Spleen (tissue), 13 donors: ENCODE measurements at places on chromosomes 2 and 18. TPM values are rescaled to one million over a fixed set of nuclear protein-coding genes. Genes with fewer than 3 reads are reported as not detected.
A peak's percentile ranks its signal among the peaks of the same experiment; 100 is the strongest.

Gene CCDC102B
- total RNA-seq: 14.7 TPM

Gene ATP6V1B1
- total RNA-seq: not detected

Gene RGPD3
- total RNA-seq: 2.5 TPM

Gene DLX1
- not detected for total RNA-seq

Gene ACAA2
- 44.0 TPM for total RNA-seq

Gene DOCK10
- 203 TPM for total RNA-seq

Gene INPP5D
- total RNA-seq: 172 TPM

GRCh38 chr2:181440344-181440743, 16.8 kb upstream of the ITGA4 start:
- DNase-seq: no peak

DNA sequence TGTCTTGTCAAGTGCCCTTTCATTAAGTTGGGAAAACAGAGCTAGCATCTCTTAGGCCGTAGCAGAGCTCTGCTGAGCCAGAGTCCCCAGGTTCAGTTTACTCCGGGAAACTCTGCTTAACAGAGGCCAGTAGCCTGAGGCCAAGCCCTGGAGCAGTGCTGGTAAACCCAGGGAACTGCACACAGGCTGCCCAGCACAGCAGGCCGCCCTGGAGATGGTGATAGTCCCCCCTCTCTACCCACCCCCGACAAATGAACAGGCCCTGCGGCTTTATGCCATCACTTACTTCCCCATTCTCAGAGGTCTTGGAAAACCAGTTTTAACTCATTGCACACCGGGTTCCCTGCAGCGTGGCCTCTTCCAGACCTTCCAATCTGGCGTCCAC, 3.5 kb downstream of the CNNM4 start:
- DNase-seq: peak; percentile 81

- no peak for DNase-seq
Measured at GRCh38 chr18:25189391-25190185, 162.4 kb downstream of the ZNF521 start.

DNA sequence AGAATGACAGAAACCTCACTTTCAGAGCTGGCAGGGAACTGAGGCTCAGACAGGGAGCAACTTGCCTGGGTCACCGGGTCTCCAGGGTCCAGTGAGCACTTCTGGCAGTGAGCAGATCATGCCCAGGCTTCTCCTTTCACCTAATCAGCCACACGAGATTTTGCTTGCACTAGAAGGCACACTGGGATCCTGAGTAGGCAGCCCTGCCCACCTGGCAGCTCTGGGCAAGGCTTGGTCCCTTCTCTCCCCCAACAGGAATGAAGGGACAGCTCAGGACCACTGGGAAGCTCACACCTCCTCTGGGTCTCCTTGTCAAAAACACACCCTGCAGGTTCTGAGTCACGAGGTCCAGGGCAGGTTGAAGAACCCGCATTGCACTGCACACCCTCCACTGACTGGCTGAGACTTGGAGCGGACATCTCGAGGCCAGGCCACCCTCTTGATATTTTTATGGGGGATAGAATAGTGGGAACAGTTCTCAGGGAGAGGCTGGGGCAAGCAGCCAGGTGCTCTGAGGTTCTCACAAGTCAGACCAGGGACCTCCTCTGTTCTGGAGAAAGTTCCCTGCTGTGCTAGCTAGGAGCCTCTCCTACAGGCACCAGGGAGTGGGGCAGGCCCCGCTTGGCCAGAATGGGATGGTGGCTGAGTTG, 5.7 kb downstream of the MAL start:
- no peak for DNase-seq

GRCh38 chr2:109148117-109148746, 19.2 kb downstream of the SH3RF3 start:
- no peak for DNase-seq

- DNase-seq: no peak
Measured at GRCh38 chr18:45007531-45007930, 326.8 kb downstream of the SETBP1 start.

GRCh38 chr2:234375176-234375880, 121.6 kb downstream of the ARL4C start:
- peak; percentile 27 for DNase-seq

DNA sequence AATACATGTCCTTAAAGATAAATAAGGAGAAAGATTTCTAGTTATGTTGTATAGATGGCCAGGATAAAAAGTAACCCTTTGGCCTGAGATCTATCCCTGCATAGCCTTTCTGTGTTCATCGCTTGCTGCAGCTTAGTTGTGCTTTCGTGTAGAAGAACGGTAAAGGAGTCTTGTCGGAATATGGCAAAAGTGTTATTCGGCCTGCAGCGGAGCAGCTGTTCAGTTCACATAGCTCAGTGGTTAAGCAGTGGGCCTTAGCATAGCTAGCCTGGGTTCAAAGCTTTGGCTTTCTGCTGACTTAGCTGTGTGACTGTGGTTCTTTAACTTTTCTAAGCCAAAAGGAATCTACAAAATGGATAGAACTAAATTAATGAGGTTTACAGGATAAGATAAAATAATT, 55.4 kb downstream of the MALT1 start:
- no peak for DNase-seq

- no peak for DNase-seq
Measured at GRCh38 chr18:75923169-75923568, 495.7 kb upstream of the SMIM21 start.

- DNase-seq: no peak
Measured at GRCh38 chr2:33137331-33137730, 190.6 kb downstream of the LTBP1 start.

DNA sequence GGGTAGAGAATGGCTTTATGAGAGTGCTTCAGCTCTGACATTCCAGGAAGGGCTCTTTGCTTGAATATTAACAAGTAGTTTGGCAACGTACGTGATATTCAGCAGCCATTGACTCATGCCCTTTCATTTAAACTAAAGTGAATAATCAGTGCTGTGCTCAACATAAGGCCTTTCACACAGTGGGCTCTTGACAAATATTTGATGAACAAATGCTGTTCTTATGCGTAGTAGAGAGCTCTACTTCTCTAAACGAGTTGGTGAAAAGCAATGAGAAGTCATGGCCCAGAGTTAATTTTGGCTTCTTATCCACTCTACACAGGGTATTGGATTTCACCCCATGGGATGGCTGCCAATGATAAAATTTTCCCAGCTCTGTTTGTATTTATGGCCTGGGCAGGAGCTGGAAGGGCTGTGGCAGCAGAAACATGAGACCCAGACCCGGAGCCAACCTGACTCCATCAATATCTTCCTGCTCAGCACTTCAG, 338.9 kb downstream of the CCDC85A start:
- no peak for DNase-seq

DNA sequence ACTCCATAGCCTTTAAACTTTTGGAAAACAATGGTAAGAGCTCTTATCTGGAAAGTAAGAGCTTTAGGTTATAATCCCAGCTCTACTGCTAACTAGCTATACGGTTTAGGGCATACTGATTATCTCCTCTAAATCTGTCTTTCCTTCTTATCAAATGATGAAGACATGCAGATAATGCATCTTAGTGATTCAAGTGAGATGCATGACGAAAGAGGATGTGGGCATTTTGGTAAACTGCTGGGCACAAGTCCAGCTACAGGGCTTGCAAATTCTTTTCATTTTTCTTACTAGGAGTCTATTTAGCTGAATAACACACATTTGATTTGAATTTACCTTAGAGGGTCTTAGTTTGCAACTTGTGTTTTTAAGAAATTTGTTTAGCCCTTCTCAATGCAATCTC, 1604.8 kb upstream of the ZEB2 start:
- no peak for DNase-seq

- DNase-seq: no peak
Measured at GRCh38 chr2:47008381-47009252, 93.0 kb upstream of the MCFD2 start.

DNA sequence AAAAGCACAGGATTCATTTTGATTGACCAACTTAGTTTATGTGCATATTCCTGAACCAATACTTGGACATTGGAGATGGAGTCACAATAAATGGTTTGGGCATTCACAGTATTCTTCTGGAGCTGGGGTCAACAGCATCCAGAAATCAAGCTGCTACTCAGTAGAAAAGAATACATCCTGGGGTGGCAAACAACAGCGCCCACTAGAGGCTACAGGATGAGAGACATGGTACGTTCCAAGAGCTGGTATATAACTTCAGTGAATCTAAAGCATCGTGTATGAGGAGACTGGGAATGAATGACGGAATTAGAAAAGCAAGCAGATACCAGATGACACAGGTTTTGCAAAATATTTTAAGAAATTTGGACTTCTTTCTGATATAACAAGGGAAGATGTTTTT, 142.9 kb upstream of the FIGN start:
- no peak for DNase-seq

DNA sequence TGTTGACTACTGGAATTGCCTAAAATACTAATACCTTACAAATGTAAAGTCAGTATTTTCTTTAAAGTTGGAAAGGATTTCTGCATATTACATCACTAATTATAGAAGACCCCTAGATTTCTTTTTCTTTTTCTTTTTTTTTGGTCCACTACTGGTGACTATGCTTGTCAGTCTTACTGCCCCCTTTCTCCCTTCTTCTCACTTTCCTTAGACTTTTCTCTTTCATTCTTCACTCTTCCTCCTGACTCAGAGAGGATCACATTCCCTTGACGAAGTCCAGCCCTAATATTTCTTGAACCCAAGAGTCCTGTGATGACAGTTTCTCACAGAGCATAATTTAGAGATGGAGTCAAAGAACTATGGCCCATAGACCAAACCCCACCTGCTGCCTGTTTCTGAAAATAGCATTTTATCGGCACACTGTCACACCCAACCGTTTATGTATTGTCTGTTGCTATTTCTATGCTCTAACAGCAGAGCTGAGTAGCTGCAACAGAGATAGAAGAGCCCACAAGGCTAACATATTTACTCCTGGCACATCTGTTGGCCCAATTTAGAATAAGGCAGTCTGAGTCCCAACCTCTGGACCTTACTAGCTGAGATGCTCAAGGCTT, 40.6 kb upstream of the RIOK3 start:
- DNase-seq: no peak

DNA sequence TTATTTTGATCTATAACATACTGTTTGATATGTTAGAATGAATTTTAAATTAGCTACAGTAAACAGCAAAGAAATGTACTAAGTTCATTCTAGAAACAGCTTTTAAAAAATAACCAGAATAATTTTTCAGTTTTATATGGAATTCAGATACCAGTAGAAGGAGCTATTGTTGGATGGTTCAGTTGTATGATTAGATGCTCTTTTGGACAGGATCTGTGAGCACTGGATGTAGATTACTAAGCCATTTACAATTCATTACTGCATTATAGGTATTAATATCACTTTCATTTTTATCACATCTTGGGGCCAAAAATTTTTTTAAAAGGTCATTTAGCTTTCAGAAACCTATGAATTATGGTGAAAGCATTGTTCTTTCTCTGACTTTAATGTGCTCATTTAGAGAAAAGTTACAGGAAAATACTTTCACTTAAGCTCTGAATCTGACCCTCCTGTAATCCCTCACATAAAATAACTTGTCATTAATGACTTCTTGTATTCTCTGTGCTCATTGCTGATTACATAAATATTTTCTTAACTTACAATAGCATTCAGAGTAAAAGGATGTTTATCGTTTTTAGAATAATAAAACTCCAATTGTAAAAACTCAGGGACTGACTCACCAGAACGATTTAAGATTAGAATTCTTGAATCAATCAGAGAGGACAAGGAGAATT, 750.2 kb downstream of the SLC4A3 start:
- DNase-seq: no peak

- no peak for DNase-seq
Measured at GRCh38 chr2:191521608-191522208, 156.2 kb upstream of the NABP1 start.

GRCh38 chr2:223787358-223787757, 50.0 kb downstream of the AP1S3 start:
- no peak for DNase-seq

DNA sequence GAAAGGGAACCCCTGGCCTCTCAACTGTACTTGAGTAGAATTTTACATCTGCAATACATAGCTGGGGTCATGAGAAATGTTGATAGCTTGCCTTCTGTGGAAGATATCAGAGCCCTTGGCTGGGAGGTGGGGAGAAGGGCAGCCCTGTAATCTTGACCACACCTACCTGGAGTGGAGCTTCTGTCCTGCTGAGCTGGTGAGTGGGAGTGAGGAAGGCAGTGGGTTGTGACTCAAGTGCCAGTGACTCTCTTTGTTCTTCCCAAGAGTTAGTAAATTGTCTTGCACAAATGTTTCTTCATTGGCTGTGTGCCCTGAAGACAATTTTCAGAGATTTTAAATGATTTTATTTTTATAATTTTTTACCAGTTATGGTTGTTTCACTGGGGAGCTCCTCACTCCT, 277.3 kb downstream of the MBD5 start:
- DNase-seq: no peak
